ENCODE measurements at places on chromosomes 5 and 9. TPM values are rescaled to one million over a fixed set of nuclear protein-coding genes. Genes with fewer than 3 reads are reported as not detected.

The AHRR gene
- total RNA-seq = 0.35 TPM

The PGM5 gene
- not detected for total RNA-seq

The PTGER4 gene
- total RNA-seq = 0.11 TPM

The C1QTNF3 gene
- total RNA-seq = 3.3 TPM

The TMEM232 gene
- 0.71 TPM for total RNA-seq

The SH3RF2 gene
- 3.1 TPM for total RNA-seq

The FOXI1 gene
- total RNA-seq = not detected

The CAMK2A gene
- total RNA-seq = not detected

The HCN1 gene
- total RNA-seq = not detected

The ADAMTS12 gene
- not detected for total RNA-seq

The PCAT7 gene
- 3.2 TPM for total RNA-seq

The MLLT3 gene
- 18.5 TPM for total RNA-seq

The FGD3 gene
- total RNA-seq = 0.84 TPM

The OR1J2 gene
- total RNA-seq = not detected

The CCNO gene
- 0.07 TPM for total RNA-seq

Data from HepG2 (cell line).